Muscle of back (tissue), 13 donors: ENCODE measurements at places on chromosomes 1 and 21. TPM values are rescaled to one million over a fixed set of nuclear protein-coding genes. Genes with fewer than 3 reads are reported as not detected.

Gene TNFRSF25
- polyA plus RNA-seq, result 13.9 TPM

Gene SEMA6C
- polyA plus RNA-seq, result 64.6 TPM

Gene INSRR
- 0.25 TPM for polyA plus RNA-seq

- no peak for DNase-seq
Measured at GRCh38 chr1:11453742-11454491, 25.0 kb upstream of the DISP3 start.

DNA sequence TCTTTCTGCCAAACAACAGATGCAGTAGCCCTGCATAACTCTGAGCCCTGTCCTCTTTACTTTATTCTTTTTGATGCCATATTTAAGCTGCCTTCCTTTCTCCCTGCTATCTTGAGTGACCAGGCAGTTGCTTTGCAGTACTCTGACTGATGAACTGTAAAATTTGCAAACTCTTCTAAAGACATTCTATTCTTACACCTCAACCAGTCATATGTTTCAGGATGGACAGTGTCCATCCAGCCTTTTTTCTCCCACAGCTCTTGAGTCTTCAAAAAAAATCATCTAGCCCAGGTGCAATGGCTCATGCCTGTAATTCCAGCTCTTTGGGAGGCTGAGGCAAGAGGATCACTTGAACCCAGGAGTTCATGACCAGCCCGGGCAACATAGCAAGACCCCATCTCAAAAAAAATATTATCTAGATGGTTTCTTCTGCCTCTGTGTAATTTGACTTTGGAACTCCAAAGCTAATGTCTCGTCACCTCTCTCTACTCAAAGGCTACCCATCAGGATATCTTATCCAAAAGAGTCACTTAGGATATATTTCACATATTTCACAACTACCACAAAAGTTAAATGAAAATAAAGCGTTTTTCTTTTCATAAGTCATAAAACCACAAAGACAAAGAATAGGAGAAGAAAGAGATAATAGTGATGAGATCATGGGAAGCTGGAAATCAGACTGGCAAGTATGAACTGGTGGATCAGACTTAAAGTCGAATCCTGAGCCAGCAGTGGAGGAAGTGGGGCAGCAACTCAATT, 54.6 kb upstream of the IPO9 start:
- DNase-seq, result no peak

DNA sequence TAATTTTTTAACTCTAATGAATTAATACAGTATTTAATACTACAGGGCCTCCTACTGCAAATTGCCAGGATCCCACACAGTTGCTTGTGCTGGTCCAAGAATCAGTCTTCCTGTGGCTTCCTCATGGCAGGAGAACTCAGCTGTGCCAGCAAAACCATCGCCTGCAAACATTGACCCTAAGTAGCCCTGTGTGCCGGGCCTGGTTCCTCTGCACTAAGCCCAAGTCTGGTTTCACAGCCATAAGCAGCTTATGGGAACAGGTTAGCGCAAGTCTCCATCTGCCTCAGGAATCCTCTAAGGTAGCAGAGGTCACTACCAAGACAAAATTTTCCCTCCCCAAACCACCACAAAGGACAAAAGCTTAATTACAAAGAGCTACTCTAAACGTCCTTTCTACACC, 216.6 kb downstream of the PLA2G4A start:
- DNase-seq, result no peak

DNA sequence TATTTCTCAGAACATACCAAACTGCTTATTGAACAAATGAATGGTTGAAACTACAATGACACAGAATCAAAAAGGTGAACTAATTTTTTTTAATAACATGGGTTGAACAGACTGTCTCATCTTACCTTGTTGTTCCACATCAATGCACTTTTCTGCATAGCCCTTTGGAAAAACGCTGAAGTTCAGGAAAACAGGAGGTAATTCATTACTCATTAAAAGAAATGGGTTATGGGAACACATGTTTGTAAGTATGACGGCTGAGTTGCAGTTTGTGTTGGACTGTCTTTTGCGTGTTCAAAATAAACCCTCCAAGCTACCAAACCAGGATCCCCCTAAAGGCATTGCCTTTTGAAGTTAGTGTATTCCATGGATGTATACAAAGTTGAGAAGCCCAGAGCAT, 514.9 kb upstream of the PKN2 start:
- DNase-seq, result no peak

DNA sequence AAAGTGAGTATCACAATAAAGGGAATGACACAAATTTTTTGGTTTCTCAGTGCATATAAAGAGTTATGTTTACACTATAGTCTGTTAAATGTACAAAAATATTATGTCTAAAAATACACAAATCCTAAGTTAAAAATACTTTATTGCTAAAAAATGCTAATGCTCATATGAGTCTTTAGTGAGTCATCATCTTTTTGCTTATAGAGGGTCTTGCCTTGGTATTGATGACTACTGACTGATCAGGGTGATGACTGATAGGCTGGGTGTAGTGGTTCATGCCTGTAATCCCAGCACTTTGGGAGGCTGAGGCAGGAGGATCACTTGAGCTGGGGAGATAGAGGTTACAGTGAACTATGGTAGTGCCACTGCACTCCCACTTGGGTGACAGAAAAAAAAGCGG, 12.9 kb upstream of the NUF2 start:
- DNase-seq, result no peak

DNA sequence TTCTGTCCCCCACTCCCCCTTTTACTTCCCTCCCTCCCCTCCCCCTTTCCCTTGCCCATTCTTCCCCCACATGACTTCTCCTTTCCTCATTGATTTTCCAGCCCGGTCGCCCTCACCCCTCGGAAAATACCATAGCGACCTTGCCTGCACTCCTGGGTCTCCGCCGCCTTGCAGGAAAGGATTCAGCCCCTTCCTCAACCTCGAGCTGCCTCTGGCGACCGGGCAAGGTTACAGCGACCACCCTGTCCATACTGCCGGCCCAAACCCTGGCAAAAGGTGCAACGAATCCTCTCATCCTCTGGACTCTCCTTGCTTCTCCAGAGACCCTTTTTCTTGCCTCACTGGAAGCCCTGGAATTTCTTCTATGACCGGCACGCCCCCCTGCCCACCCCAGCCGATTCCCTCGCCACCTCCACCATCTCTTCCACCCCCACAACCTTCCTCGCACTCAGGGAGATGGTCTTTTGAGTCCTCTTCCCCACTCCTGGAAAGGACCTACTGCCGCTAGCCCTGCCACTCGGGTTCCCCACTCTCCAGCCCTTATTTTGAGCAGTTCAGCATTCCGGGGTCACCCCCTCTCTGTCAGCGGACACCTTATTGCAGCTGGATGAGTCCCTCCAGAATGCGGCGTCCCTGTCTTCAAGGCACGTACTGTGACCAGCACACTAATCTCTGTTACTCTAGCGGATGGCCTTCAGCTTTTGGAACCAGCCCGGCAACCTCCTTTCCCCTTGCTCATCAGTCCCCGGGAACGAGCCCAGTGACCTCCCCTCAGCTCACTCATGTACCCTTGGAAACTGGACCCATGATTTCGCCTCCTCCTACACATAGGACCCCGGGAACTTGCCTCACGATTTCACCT, 846 bp downstream of the NSUN4 start:
- DNase-seq, result no peak
